ENCODE measurements at places on chromosomes 1 and 21. TPM values are rescaled to one million over a fixed set of nuclear protein-coding genes. Genes with fewer than 3 reads are reported as not detected.

DNA sequence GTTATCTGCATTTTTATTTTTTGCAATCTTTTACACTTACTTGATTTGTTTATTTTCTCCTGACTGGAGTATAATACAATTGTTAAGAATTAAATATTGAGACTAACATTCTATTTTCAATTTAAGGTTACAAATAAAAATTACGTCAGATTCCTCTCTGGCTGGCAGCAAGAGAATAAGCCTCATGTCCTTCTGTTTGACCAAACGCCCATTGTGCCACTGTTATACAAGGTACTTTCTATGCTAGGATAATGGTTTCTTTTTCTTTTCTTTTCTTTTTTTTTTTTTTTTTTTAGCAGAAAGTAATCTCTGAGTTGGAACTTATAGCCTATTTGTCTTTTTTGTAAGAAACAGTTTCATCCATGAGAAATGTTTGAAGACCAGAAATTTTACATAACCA is 20.0 kb downstream of the DNAJC16 start:
- no peak for DNase-seq

GRCh38 chr1:110663241-110663640 is 11.5 kb downstream of the KCNA3 start:
- DNase-seq: no peak

- no peak for DNase-seq
Observed at GRCh38 chr1:38991638-38992411, 749 bp downstream of the AKIRIN1 start.

- DNase-seq: no peak
Observed at GRCh38 chr1:95916616-95917015, 682.6 kb downstream of the RWDD3 start.

DNA sequence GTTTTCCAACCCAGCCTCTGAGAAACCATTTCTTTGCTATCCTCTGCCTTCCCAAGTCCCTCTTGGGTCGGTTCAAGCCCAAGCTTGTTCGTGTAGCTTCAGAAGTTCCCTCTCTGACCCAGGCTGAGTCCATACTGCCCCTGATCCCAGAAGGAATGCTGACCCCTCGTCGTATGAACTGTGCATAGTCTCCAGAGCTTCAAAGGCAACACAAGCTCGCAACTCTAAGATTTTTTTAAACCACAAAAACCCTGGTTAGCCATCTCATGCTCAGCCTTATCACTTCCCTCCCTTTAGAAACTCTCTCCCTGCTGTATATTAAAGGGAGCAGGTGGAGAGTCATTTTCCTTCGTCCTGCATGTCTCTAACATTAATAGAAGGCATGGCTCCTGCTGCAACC is 23.8 kb downstream of the EIF2D start:
- DNase-seq: no peak

DNA sequence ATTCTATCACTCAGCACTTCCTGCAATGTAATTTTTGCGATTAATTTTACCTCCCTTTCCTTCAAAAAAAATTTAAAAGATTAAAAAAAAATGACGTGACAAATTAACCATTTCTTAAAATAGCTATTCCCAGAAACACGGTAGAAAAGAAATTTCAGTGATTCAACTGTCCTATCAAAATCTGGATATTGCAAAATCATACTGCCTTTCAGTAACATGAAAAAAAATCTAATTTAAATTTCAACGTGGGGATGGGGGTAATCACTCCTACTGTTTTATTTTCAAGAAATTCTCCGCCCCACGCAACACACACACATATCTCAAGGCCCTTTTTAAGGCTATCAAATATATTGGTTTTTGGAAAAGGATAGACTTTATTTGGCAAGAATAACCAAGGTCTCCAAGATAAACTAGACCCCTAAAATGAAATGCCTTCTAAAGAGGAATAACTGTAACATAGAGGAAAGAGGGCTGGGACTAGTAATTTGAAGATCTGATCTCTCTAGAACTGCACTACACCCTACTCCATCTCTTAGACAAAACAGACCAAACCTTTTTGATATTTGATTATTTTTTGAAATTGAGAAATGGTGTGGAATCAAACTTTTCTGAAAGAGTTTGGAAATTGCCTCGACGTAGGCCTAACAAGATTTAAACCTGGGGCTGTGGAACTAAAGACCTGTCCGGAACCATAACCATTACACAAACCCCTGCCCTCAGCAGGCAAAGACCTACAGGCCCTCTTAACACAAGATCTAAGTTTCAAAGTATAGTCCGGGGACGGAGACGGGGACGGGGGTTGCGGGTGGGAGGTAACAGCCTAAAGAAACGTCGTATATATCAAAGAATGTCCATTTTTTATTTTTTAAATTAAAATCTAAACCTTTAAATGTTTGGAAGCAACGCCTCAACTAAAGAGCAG is 941 bp downstream of the ARNT start:
- no peak for DNase-seq

GRCh38 chr1:41348394-41348793 is 12.8 kb upstream of the FOXO6 start:
- no peak for DNase-seq

GRCh38 chr1:109984190-109984455 is 442 bp upstream of the AHCYL1 start:
- DNase-seq: no peak

DNA sequence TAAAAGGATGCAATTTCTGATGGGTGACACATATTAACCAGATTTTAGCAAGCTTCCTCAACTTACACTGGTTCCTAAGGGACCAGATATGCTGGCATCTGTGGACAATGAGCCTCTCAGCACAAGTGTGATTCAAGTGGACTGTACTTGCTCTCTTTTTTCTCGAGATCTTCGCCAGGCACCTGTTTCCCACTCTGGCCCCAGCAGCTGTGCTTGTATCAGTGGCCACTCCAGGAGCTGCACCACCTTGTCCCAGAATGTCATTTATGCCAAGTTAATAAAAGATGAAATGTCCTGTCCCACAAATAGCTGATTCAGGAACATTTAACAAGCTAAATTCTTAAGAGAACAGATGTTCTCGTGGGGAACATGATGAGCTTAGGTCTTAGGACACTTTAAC is 14.6 kb downstream of the C1orf198 start:
- DNase-seq: no peak

- DNase-seq: no peak
Observed at GRCh38 chr1:230992100-230992774, 13.3 kb downstream of the ARV1 start.

- DNase-seq: no peak
Observed at GRCh38 chr1:68015971-68016370, 34.5 kb downstream of the DIRAS3 start.

DNA sequence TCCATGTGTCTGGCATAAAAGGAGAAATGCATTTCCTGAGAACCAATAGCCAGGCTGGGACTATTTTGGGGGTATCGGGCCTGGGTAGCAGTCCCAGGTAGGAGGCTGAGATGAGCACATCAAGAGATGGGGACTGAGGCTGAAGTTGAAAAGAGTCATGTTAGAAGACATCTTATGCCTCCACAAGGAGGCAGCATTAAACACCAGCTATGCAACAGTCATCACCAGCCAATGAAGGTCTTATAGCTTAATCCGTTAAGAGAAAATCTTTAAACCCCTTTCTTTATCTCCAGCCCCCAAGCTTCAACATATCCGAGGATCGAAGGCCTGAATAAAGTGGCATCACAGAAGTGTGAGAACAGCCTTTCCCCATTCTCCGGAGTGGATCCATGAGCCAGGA is 640.7 kb upstream of the PTBP2 start:
- no peak for DNase-seq

- peak; percentile 44 for DNase-seq
Observed at GRCh38 chr1:200659269-200659668, 10.4 kb downstream of the DDX59 start.

DNA sequence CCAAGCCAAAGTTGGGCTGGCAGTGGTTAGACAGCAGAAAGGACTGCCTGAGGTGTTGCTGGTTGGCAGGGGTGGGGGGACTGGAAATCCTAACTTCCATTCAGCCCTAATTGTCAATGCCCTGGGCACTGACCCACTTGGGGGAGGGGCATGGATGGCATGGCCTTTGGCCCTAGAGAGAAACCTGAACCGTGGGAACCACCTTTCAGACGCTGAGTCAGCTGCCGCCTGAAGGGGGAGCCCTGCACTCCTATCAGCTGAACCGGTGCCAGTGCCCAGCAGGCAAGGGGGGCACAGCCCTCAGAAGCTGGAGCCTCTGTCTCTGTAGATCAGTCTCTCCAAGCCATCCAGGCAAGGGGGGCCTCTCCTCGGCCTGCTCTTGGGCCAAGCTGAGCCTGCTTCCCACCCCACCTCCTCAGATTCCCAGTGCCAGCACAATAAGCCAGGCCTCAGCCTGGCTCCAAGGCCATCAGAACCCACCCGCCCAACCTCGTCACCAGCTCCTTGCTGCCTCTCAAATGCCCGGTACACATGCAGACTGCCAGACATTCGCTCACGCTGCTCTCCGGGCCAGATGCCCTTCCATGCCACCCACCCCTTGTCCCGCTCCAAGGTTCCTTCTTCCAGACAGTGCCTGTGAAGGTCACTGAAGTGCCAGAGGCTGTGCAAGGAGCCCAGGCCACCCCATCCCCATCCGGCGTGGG is 11.6 kb downstream of the TINAGL1 start:
- no peak for DNase-seq

GRCh38 chr1:150235294-150235851 is 539 bp downstream of the ANP32E start:
- DNase-seq: no peak

GRCh38 chr21:43885721-43886120 is 20.7 kb downstream of the AGPAT3 start:
- no peak for DNase-seq

GRCh38 chr1:166166698-166167571 is at the start of gene FAM78B:
Gene FAM78B, minus strand, starts transcription at chr1:166167001. Its CDS starts 753 bp downstream, at chr1:166166248.
- no peak for DNase-seq

- DNase-seq: no peak
Observed at GRCh38 chr1:243483071-243483771, 227.4 kb downstream of the SDCCAG8 start.

DNA sequence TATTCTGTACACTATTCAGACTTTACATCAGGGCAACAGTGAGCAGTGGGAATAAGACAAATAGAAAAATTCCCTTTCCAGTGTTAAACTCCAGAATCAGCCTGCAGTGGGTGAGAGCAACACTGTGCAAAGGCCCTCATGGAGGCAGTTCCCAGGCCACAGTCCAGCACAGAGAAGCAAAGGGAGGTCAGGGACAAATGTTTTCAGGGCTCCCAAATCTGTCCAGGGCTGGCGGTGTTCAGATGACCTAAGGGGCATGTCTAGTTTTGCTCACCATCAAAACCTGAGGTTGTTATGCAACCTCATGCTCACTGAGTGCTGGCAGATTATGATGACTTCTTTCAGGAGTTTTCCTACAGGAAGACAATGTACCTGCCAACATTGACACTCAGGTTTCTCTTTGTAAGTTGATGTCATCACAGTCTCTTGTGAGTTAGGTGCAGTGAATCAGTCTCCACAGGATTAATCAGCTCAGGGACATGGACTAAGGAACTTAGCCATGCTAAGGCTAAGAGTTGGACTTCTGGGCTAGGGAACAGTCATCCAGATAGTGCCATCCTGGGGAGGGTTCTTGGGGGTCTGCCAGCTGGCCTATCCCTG is 3.6 kb upstream of the LCE5A start:
- DNase-seq: no peak

- no peak for DNase-seq
Observed at GRCh38 chr21:43201491-43201890, 32.7 kb downstream of the CRYAA start.

- DNase-seq: no peak
Observed at GRCh38 chr1:7842517-7842916, 10.3 kb downstream of the UTS2 start.

DNA sequence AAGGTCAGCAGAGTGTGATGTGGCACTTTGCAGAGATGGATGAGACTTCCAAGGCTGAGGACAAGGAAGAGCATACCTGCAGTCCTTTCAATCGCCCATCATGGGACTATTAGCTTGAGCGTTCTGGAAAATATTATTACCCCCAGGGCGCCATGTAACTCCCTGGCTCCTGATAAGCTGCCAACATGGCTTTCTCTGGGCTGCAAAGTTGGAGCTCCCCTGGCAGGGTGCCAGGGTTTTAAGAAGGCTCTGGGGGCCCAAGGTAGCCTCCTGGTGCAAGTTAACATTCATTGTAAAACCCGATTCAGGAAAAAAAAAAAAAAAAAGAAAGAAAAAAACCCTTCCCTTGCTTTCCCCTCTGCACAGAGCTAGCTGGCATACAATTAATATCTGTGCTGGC is 196.7 kb downstream of the PBX1 start:
- no peak for DNase-seq

Gene KLF17
- total RNA-seq: not detected

Gene NDUFV3
- 27.1 TPM for total RNA-seq

Gene CELA3B
- not detected for total RNA-seq

Gene TPR
- total RNA-seq: 40.5 TPM

Gene GBP6
- total RNA-seq: 0.65 TPM

Gene FAM72B
- total RNA-seq: 13.4 TPM

Gene MAP3K6
- total RNA-seq: 15.5 TPM

Gene HIVEP3
- total RNA-seq: 6.7 TPM

Gene ADAM30
- not detected for total RNA-seq

Gene CELSR2
- total RNA-seq: 14.2 TPM
